ENCODE measurements at places on chromosomes 7 and 10.
A peak's percentile ranks its signal among the peaks of the same experiment; 100 is the strongest.

- no peak for DNase-seq
Measured at GRCh38 chr10:50541921-50542320, 81.8 kb downstream of the SGMS1 start.

DNA sequence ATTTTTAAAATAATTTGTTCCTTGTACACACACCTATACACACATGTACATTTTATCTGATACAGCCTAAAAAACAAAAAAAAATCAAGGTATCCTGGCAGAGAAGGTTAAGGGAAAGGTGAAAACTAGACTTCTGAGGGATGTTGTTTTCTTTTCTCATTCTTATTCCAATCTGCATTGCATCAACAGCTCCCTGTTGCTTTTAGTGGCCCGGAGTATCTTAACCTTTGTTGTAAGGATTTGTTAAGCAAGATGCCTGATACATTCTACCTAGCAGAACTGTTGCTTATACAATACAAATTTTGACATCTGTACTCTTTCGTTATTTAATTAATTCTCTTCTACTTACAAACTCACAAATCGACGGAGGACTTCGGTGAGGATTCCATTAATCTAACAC lies 167.4 kb downstream of the GNAI1 start:
- no peak for DNase-seq

DNA sequence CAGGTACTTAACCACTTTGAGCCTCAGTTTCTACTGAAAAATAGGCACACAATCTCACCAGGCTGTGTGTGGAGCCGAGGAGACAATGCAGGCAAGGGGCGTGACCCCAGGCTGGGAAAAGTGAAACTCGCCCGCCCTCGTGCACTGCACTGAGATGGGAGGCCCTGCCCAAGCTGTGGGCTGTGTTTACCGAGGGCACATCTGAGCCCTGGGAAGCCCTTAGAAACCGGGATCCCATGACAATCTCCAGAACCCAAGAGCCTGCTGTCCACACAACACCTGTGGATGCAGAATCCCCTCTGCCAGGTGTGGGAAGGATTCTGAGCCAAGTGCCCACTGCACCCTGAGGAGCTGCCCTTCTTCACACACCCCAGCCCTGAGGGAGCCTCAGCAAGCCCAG lies 198.3 kb downstream of the GRID1 start:
- DNase-seq: no peak

DNA sequence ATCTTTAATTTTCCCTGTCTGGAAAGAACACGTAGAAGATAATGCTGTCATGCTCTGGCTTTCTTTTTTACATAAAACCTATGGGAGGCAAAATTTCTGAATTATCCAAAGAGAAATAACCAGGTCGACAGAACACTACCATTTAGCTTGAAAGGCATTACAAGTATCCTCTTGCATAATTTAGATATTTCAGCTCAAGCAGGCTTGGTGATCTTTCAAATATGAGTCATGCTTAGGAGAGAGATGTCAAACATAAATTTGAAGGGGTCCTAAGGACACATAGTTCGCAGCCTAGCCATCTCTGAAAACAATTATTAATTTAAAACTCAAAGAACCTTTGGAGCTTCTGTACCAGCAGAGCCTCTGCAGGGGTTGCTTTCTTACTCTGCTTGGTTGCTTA lies 100.9 kb downstream of the FAS start:
- no peak for DNase-seq

GRCh38 chr7:38950309-38950708 lies 27.4 kb upstream of the POU6F2 start:
- DNase-seq: no peak

GRCh38 chr7:116242178-116242577 lies 31.8 kb downstream of the TES start:
- DNase-seq: peak; percentile 53

DNA sequence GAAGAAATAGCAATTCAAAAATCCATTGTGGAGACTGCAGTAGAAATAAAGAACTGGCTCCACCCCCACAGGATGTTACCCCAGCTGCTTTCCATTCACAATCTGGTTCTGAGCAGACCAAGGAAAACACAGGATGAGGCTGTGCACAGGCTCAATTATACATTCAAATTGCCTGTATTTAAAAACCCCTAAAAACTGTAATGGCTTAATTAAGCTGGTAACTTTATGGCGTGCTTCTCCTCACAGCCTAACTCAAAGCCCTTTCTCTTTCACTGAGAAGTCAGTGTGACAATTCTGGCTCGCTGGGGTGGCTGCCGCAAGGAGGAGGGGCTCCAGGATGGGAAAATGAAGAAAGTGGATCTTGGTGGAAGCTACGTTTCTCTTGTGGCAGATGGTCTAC lies 1191.1 kb downstream of the SORCS1 start:
- DNase-seq: no peak

DNA sequence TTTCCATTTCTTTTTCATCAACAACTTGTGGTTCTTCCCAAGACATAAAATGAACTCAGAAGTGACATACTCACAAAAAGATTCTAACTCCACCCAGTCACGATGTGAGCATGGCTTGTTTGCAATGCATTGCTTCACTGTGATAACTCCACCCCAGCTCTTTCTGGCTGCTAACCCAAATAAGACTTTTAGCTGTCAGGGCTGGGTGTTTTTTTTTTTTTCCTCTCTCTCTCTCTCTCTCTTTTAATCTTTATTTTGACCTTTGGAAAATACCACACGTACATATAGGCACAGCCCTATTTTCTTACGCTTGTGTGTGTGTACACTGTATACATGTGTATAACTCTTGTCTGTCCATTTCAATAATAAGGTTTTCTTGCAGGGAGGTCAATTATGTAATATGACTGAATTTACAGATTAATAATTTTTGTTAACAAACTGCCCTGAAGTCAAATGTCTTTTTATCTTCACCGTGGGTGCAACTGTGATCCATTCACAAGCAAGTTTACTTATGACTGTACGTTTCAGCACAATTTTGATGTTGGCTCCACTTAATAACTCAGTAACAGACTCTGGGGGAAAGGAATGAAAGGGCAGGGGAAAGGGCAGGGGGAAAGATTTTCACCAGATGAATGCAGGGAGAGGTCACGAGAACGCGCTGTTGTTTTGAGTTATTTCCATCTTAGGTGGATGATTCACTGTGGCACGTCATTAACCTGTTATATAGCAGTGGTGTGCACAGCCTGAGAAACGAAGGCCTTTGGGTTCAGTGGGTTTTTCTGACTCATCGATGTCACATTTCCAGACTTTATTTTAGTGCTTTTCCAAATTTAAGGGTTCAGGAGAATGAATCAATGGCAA lies 49.1 kb downstream of the APBB1IP start:
- DNase-seq: peak; percentile 94

- no peak for DNase-seq
Measured at GRCh38 chr10:52533986-52534385, 219.9 kb downstream of the DKK1 start.

GRCh38 chr10:5805711-5806110 lies 7.5 kb downstream of the GDI2 start:
- no peak for DNase-seq

DNA sequence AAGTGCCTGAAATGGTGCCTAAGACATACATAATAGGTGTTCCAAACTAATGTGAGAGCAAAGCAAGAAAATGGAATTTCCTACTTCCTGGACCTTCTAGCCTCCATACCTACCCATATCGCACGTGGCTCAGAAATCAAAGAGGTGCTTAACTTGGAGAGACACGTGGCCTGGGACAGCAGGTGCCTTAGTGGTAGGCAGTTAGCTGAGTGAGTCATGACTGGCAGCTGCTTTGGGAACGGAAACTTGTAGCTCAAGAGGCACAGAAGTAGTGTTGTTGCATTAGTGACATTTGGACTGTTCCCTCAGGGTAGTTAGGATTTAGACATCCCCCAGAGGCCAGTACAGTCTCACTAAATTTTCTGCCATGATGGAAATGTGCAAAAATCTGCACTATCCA lies 12.0 kb upstream of the BMPER start:
- DNase-seq: no peak

DNA sequence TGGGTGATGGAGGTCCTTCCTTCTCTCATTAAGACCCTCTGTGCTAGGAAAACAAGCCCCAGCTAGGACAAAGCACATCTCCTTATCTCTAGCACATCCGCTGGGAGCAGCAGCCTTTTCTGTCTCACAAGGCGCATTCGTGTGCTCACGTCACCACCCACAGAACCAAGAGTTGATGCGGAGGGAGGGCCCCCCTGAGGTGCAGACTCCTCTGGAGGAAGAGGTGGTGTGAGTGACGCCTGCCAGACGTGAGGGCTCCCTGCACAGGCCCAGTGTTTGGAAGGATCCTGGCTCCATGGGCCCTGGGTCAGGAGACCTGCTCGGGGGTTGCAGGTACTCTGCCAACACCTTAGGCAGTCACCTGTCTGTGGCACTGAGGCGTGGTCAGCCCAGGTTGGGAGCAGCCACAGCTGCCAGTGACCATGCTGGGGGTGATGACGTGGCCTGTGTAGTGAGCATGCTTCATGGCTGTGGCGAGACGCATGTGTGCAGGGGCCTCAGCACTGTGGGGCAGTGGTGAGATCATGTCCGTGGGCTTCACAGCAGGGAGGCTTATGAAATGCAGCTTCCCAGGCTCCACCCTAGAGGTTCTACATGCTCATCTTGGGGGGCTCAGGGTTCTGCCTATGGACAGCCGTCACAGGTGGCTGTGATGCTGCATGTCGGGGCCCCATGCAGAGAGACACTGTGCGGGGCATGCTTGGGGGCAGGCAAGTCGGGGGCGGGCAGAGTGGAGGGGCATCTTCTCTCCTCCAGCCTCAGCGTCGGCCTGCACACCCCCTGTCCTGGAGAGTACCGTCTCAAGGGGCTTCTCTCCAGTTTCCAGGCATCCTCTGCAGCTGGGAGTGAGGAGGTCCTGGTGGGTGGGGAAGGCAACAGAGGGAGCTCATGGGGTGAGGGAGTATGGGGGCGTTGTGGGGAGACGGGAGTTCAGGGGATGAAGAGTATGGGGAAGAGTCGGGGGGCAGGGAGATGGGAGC lies 56.2 kb upstream of the DPYSL4 start:
- DNase-seq: no peak

DNA sequence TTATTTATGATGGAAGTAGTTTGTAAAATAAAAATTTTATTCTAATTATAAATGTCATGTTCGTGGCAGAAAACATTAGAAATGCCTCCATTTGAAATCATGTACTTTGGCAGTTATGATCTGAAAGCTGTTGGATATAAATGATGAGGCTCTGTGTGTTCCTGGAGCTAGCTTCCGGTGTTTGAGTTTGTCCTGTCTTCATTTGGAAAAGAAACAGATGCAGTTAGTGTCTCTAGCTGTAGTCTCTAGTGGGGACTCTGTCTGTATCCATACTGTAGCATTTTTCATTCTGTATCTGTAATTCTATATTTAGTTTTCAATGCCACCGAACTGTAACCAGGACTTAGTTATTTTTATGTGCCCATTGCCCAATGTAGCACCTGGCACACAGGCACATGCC lies 197.0 kb upstream of the FZD1 start:
- DNase-seq: no peak

- no peak for DNase-seq
Measured at GRCh38 chr10:42615419-42615818, 23.0 kb downstream of the ZNF33B start.

DNA sequence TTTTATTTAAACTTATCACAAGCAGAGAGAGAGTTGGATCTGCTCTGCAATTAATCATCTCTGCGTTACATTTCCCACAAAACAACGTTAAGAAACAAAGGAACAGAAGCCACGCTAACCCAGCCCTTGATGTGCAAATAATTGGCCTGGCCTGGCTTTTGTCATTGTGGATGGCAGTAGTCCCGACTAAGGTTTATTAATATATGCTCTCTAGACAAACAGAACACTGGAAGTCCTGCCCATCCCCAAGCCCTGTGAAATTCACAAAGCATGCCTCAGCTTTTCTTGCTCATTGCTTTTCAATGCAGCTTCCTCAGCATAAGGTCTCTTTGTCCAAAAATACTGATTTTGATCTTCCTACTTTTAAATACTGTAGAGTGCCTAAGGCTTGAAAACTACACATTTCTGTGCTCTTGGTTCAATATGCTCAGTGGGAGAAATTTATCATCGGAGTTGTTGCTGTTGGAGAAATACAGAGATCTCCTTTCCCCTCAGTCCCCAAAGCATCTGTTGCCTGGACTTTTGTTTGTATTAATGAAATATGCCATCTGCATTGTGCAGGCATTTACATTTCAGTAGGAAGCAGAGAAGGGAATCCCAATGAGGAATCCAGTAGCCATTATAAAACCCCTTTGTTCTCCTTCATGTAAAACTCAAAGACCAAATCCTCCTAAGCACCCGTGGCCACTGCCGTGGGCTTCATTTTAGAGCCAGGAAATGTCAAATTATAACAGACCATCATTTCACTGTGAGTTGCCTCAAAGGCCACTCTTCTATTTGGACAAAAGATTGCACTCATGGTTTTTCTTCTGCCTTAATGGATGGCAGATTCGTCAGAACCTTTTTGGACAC lies 61.1 kb downstream of the SORCS1 start:
- DNase-seq: no peak

DNA sequence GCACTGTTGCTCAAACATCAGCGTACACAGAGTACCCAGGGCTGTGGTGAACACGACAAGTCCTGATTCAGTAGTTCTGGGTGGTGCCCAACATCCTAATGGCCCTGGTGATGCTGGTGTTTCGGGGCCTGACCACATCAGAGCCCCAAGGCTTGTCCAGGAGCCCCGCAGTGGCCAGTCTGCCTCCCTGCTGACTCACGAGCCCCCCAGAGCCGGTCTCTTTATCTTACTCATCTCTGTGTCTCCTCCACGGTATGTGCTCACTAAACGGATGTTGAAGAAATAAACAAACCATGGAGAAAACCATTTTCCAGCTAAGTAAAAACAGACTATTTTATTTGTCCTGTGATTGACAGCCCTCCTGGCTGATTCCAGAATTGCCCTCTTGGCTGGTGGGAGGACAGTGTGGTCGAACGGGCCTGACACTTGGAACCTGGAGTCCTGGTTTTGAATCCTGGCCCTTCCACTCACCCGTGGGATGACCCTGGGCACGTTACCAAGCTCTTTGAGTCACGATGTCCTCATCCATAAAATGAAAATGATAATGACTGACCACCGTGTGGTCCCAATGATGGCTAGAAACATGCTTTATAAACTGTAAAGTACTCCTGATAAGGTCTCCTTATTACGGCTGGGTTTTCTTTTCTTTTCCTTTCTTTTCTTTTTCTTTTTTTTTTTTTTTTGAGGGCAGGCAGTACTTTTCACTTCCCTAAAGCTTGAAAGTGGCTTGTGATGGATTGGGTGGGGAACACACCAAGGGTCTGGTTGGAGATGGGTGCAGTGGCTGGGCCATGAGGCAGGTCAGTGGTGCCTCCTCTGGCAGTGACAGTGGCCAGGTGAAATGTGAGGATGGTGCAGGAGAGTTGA lies 5.7 kb downstream of the HIP1 start:
- DNase-seq: peak; percentile 97

DNA sequence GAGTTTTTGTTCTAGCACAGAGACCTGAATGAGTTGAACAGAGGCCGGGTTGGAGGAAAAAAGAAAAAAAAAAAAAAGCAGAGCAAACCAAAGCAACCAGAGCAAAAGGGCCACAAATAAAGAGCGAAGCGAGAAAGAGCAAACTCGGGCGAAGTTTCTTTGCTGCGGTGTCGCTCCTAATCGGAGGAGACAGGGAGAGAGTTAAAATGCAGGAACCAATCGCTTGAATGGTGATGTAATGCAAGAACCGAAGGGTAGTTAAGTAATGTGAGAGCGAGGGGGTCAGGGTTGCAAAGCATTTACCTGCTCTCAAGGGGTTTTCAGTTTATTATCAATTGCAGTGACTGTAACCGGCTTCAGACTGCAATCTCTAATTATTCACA lies 271.7 kb downstream of the TRIL start:
- peak; percentile 53 for DNase-seq

GRCh38 chr7:146826329-146826728 lies 709.7 kb downstream of the CNTNAP2 start:
- DNase-seq: no peak

GRCh38 chr7:148624735-148625134 lies 34.2 kb downstream of the C7orf33 start:
- no peak for DNase-seq

GRCh38 chr10:28479425-28479865 lies 53.5 kb upstream of the WAC start:
- DNase-seq: no peak
